ENCODE measurements at places on chromosomes 1 and 21.

DNA sequence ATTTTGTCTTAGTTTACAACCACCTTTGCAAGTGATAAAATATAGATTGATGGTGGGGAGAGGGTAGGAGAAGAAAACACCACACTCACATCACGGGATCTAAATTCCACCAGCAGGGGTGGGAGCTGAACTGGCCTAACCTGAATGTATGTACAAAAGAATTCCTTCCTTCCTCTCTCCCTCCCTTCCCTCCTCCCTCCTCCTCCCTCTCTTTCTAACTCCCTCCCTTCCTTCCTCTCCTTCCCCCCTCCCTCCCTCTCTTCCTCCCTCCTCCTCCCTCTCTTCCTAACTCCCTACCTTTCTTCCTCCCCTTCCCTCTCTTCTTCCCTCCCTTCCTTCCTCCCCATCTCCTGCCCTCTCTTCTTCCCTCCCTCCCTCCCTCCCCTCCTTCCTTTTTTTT is 40.2 kb downstream of the HIVEP3 start:
- DNase-seq, result peak; percentile 35

DNA sequence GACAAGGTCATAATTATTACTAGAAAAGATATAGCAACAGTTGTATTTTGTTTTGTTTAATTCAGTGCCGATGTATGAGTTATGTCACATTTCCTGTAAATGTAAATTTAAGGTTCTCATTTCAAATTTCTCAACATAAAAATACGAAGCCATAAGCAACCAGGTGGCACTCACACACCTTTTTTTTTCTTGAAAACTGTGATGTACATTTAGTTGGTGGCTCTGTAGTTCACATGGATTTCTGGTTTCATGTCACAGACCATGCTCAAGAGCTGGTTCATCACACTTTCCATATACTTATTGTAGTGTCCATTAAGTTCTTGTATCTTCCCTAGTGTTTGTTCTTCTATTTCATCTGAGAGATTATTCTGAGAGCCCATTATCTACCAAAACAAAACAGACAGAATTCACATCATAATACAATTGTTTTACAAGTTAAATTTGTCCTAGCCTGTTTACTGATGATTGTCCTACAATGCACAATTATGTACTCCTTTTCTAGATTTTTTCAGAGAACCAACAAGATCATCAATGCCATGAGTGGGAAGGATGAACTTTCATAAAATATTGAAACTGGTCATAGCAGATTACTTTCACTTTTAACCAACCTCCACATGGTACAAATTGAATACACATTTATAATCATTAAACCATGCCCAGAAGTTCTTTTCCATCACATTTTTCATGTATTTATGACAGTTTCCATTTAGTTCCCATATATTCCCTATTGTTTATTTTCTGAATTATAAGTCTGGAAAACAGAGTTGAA is 17.1 kb downstream of the ATP6V1G3 start:
- no peak for DNase-seq

- DNase-seq, result no peak
Measured at GRCh38 chr21:25331286-25331685, 276.0 kb downstream of the MRPL39 start.

GRCh38 chr1:196649990-196650389 is 1.9 kb upstream of the CFH start:
- no peak for DNase-seq

- no peak for DNase-seq
Measured at GRCh38 chr1:95230768-95231191, 3.2 kb upstream of the RWDD3 start.

All from iPS DF 19.7 (cell line).